ENCODE measurements at places on chromosomes 7 and 10.

DNA sequence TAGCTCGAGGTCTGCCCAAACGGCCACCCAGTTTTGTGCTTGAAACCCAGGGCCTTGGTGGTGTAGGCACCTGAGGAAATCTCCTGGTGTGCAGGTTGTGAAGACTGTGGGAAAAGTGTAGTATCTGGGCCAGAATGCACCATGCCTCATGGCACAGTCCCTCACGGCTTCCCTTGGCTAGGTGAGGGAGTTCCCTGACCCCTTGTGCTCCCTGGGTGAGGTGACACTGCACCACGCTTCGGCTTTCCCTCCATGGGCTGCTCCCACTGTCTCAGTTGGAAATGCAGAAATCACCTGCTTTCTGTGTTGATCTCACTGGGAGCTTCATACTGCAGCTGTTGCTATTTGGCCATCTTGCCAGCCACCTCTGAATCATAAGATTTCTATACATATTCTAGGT is 62.4 kb upstream of the CDK6 start:
- DNase-seq: no peak

- DNase-seq: no peak
These were observed 50.9 kb downstream of the GLI3 start for GRCh38 chr7:42186151-42186550.

GRCh38 chr7:151040616-151041375 is 7.5 kb upstream of the ASIC3 start:
- no peak for DNase-seq

- DNase-seq: peak; percentile 38
These were observed 120.0 kb upstream of the PLPP4 start for GRCh38 chr10:120336911-120337540.

- no peak for DNase-seq
These were observed 184.7 kb upstream of the PCDH15 start for GRCh38 chr10:54985732-54986131.

DNA sequence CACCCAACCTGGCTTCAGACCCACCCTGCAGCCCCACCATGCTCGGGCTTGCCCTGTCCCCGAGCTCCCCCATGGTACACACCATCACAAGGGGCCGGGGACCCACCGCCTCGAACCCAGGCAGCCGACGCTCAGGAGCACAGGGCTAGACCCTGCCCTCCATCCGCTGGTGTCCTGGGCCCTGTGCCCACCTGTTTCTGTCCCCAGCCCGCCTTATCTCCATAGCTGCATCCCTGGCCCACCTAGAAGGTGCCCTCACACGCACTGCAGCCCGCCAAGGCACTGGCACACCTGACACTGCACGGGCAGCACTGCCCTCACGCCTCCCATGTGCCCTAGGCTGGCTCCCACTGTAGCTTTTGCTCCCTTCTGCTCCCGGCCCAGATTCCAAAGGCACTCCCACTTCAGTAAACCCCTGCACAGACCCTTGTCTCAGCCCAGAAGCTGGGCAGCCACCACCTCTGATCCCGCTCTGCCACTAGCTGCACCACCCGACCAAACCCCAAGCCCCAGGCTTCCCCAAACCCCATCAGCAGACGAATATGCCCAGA is 17.1 kb downstream of the YKT6 start:
- DNase-seq: no peak

DNA sequence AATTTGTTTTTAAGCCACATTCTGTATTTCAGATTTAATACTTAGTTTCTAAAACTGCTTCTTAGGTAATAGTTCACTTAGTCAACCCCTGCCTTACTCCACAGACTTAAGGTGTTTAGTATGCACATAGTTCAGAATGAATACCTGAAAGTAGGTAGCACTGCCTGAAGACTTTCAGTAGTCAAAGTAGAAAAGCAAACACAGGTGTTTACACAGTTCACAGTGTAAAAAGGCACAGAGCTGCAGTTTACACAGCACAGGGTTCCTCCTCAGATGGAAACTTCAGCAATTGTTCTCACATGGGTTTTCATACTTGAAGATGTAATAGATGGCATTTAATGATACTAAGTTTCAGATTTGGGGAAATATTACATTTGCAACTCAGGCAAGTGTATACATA is 3.1 kb upstream of the PKD1L1 start:
- no peak for DNase-seq

- DNase-seq: no peak
These were observed 1.3 kb upstream of the GFRA1 start for GRCh38 chr10:116274064-116274904.

DNA sequence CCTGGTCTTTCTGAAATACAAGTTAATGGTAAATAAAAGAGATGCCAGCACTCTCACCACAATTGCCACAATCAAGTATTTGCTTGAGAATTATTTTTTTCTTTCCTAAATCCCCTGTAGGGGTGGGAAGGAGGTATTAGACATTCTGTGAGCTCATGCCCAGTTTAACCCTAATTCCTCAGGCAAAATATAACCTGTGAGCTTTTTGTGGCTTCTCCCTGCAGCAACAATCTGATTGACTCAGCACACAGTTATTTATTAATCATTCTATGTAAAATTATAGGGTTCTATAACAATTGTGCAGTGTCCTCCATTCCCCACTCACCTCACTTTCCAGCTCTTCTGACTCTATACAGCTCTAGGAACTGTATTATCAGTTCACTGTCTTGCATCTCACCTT is 66.3 kb downstream of the GLI3 start:
- no peak for DNase-seq

DNA sequence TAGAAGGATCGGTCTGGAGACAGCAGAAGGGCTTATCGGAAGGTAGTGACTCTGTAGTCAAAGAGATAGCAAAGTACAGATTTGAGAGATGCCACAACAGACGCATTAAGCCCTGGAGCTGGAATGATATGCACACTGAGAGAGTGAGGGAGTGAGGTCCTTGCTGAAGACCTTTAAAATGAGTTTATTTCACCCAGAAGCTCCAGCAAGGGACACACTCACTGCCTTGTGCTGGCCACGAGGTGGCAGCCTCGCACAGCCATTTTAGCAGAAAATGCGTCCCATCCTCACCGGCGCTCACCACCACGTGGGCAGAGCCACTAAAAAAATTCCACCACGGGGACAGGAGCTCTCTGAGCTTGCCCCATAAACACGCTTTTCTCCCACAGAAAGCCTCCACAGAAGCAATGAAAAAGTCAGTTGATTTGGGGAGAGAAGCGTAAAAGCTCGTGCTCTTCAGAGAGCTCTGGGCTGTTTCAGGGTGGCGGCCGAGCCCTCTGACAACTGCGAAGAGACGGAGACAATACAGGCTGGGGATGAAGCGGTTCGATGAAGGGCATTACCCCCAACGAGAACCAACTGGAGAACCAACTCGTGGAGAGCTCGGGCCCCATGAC is 163.0 kb upstream of the KLF14 start:
- peak; percentile 72 for DNase-seq

DNA sequence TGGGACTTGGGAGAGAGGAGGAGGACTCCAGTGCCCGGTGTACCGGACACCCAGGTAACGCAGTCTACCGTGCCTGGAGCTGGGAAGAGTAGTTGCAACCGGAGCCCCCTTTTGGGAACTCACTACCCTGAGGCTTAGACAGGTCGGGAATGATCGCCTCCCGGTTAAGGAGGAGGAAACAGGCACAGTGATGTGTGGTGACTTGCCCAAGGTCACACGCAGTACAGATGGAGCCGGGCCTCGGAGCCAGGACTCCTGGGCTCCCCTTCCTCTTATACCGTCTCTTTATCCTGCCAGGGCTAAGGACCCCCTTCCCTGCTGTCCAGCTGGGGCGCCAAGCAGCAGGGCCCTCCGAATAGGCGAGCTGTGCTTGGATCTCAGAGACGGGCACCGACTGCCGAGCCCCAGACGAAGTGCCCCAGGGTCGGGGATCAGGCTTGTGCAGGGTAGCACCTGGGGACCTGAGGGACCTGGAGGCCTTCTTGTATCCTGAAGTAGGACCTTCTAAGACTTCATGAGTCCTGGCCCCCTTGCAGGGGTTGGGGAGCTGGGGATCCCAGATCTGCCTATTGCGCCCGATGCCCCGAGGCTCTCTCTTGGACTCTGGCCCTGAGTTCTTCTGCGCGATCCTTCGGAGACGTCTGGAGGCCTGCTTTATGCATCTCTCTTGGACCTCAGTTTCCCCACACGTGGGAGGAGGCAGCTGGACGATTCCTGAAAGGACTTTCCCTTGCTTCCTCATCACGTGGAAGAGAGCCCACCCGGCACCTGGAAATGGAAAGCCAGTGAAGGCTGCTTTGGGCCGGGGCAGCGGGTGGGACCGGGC is 767 bp upstream of the CYP26A1 start:
- no peak for DNase-seq

DNA sequence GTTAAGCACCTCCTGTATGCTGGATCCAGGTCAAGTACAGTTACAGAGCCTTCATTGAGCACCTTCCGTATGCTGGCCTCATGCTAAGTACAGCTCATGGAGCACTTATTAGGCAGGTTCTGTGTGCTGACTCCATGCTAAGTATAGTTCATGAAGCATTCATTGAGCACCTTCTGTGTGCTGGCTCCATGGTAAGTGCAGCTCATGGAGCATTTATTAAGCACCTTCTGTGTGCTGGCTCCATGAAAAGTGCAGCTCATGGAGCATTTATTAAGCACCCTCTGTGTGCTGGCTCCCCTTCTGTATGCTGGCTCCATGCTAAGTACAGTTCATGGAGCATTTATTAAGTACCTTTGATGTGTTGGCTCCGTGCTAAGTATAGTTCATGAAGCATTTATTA is 30.5 kb downstream of the MMD2 start:
- no peak for DNase-seq

DNA sequence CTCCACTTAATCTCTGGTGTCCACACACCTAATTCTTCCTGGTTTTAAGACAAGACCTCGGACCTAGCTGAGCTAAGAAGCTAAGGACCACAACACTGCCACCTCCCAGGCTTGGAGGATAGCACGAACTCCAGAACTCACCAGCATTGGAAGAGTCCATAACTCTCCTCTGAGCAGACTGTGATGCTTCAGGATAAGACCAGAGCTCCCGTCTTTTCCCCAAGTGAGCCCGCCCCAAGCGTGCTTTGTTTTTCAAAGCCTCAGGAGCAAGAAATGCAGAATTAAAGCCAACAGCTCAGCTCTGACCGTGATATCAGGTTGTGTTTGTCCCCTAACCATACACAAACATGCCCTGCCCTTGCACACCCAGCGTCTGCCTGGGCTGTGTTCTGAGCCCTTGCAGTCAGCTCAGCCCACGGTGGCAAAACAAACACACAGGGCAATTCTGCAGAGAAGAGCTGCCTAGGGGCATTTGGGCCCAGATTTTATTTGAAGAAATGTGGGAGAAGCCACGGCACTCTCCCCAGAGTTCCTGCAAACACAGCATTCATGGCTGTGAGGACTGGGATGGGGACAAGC is 145.4 kb downstream of the WDR11 start:
- no peak for DNase-seq

DNA sequence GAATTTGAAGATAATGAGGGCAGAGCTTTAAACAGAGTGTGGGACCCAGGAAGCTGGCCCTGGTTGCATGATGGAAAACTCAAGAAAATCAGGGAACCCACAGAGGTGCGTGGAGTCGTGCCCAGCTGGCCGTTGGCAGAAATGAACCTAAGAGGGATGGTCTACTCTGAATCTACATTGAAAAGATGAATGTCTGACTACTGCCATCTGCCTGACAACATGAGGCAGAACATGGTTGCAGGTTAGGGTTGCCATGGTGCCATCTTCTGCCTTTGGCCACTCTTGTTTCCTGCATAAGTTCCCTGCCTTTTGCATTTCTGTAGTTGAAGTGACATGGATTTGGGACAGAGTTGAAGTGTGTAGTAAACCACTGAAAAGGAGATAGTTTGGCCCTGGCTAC is 138.5 kb upstream of the COBL start:
- no peak for DNase-seq

GRCh38 chr10:3180355-3181025 is 7.9 kb upstream of the PITRM1 start:
- no peak for DNase-seq

GRCh38 chr7:157113607-157114006 is 25.1 kb upstream of the UBE3C start:
- DNase-seq: no peak

GRCh38 chr7:22728401-22729029 is 1.5 kb downstream of the IL6 start:
- DNase-seq: no peak

DNA sequence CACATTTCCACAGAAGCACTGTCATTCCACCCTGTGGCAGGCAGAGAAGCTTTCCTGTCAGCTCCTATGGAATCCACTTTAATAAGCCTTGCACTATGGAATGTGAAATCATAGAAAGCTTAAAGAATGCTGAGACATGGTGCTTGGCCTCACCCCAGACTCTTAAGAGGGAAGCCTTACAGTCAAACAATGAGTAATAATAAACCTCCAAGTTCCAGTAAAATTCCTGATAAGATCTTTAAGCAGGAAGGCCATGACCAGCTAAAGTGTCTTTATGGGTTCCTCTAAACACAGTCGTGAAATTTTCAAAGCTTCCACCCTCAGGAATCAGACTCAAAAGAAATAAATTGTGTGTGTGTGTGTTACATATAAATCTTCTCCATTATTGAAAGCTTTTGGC is 11.9 kb upstream of the TEX36 start:
- no peak for DNase-seq

- DNase-seq: no peak
These were observed 657 bp downstream of the ECHDC3 start for GRCh38 chr10:11742779-11743298.

- DNase-seq: no peak
These were observed 36.2 kb downstream of the PLCE1 start for GRCh38 chr10:94029955-94030354.

DNA sequence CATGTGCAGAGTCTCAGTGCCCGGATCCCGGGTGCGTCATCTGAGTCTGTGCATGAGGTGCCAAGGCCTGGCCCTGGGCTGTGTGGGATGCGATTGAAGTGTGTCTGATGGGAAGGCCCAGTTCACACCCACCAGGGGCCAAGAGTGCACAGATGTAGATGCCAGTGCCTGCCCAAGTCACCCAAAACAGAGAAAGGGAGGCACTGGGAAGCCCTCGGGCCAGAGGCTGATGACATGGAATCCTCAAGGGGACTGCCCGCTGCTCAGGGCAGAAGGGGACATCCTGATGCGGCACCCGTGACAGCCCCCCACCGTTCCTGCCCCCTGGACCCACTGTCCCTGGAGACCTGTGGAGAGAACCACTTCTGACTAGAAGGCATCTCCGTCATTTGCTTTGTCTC is 72.2 kb upstream of the ZNF479 start:
- DNase-seq: no peak

GRCh38 chr10:32400961-32401360 is 45.0 kb upstream of the CCDC7 start:
- DNase-seq: no peak

DNA sequence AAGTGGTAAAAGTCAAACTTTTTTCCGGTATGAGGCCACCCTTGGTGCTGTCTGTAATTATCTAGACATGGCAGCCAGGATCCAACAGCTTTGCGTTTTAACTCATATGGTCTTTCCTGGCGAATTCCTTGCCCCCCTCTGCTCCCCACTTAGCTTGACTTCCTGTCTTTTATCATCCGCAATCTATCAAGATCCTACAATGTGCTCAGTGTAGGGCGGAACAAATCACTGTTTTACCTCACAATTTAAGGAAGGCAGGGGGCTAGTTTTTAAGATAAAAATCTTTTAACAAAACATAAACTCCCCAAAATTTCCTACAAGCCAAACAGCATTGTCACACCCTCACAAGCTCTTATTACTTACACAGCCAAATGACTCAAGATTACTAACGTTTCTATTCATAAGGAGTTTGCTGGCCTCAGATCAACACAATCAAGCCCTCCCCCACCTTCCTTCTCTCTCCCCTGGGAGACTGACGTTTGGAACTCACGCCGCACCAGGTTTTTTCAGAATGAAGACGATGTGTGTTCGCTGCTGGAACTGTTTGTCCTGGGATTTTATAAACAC is 1.3 kb upstream of the CDK14 start:
- DNase-seq: no peak

- DNase-seq: no peak
These were observed 71.1 kb upstream of the KAT6B start for GRCh38 chr10:74755273-74755672.

Data from hematopoietic multipotent progenitor cell treated with erythropoietin and hydrocortisone succinate and interleukin-3 and kit ligand, for 15 days (in vitro differentiated cells).